CD4-positive, alpha-beta T cell treated with Interleukin-17A for 4 hours (primary cell): ENCODE measurements at places on chromosomes 4 and X.
A peak's percentile ranks its signal among the peaks of the same experiment; 100 is the strongest.

DNA sequence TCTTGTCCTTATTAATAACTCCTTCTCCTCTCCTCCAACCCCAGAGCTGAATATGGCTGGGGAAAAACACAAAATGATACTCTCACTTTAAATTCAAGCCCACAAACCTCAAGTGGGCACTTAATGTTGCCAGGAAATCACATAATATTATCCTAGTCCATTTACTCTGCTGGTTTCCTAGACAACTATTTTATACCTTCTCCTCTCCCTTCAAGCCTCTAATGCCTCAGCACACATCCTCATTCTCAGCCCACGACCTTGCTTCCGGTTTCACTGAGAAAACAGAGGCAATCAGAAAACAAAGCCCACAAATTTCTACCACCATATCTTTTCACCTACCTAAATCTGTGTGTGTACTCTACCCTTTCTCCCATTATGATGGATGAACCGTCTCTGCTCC is 12.1 kb upstream of the CLCN5 start:
- DNase-seq, result no peak

GRCh38 chr4:107897823-107898222 is 33.5 kb upstream of the CYP2U1 start:
- no peak for DNase-seq

DNA sequence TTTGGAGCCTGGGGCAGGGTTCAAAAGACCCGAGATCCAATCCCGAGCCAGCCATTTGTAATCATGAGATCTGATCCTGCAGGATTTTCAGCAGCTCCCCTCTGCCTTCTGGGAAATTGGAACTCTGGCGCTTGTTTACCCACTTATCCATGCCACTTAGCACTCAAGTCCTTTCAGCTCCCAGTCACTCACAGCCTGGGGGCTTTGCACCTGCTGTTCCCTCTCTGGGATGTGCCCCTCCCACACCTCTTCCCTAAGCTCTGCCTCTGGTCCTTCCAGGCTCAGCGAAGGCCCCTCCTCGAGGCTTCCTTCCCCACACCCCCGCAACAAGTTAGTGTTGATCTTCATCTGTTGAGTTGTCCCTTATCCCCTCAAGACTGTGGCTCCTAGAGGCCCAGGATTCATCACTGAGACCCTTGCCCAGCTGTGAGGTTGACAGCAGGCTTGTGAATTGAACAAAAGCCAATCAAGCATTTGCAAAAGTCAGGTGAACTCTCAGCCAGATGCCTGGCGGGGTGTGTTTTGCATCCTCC is 99.1 kb upstream of the AFAP1 start:
- DNase-seq, result no peak

- DNase-seq, result no peak
These were observed 91.4 kb upstream of the TTC29 start for GRCh38 chr4:147037069-147037468.

DNA sequence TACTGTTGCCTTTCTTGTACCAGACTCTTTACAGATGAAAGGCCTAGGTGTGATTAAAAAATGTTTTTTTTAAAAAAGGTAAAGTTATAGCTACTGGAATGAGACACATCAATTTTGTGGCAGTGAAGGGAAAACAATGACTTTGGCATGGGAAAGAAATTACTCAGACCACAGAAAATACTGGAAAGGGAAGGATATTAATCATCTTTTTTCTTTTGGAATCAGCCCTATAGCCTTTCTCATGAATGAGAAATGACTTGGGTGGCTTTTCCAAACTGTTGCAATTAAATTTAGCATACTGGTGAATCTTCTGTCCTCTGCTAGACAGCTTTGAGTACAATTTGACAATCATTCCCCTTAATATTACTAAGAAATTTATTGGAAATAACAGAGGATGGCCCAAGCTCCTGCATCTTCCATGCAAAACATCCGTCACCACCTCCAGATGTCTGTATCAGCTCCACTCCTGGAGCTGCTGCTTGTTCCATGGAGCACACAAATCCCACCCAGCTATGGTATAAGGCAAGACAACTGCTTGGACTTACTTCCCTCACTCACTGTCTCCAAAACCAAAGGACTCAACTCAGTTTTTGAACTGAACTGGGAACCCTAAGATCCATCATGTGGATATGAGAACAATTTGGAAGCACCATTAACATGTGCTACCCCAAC is 97.6 kb upstream of the ARSJ start:
- DNase-seq, result no peak

DNA sequence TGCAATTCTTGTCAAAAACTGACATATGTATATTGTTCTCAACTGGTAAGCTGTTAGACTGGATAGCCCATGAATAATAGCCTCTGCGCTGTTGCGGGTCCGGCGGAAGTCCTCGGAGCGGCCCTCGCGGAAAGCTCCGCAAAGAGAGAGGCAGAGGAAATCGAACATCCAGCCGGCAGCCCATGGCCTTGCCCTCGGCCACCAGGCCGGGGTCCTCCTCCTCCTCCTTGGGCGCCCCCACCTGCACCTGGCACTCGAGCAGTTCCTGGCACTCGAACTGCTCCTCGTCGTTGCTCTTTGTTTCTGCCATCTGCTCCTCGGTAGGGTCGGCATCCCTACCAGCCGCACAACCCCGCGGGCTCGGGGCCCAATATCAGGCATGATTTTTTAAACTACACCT is 1176.3 kb downstream of the PCDH18 start:
- no peak for DNase-seq

- DNase-seq, result no peak
These were observed 18.5 kb downstream of the ADRA2C start for GRCh38 chr4:3784454-3785291.

DNA sequence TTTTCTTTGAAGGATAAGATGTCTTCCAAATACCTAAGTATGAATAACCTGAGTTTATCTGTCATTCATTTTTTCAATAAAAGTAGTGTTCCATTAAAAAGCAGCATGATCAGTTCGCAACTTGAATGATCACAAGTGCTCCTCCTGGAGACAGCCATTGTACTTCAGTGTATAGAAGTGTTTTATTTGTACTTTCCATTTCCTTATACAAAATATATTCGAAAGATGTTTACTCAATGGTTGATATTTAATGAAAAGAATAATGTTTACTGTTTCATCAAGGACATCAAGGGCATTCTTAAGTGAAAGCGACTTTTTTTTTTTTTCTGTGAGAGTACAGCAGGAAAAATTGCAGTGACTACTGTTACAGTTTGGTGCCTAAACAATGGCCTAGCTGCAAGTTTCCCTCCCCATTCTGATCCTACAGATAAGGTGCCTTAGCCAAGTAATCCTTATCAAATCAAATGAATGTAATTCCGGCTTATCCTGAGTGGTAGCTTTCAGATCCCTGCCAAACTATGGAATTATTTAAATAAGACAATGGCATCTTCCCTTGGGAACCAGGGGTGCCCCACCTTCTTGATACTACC is 69.0 kb upstream of the IL15 start:
- no peak for DNase-seq

- DNase-seq, result no peak
These were observed 76.7 kb downstream of the CPEB2 start for GRCh38 chr4:15078682-15079642.

- DNase-seq, result peak; percentile 18
These were observed 6.9 kb upstream of the CLOCK start for GRCh38 chr4:55553441-55554201.

- no peak for DNase-seq
These were observed 1851.1 kb upstream of the IGFBP7 start for GRCh38 chr4:58961283-58961682.

- DNase-seq, result no peak
These were observed 7.0 kb upstream of the TLR3 start for GRCh38 chr4:186061921-186062320.

DNA sequence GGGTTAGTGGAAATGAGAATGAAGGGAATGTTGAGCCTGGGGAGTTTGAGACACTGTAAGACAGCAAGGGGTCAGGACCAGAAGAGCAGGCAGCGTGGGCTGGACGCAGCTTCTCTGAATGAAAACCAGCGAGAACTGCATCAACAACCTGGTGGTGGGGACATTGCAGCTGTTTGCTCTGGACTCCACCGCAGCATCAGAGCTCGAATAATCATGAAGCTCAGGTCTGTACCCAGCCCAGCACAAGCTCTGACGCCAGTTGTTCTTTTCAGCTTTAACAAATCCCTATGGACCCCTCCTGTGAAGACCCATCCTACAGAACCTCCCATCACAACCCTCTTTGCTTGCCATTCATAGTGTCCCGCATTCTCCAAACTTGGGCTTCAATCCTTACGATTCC is 106.8 kb upstream of the PNPLA4 start:
- DNase-seq, result no peak

DNA sequence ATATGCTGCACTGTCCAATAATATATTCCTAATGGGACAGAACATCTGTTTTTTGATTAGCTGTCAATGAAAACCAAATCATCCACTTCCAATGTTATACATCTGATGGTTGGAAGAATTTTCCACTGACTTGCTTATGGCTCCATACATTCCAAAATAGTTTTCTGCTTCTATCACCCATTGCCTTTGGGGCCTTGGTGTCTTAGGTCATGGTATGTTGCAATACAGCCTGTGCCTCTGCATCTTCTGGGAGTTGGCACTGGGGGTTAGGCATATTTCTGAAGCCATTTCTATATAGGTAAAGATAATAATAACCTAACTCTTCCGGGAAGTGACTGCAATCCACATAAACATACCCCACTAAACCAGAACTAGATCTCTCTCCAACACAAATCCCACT is 53.2 kb upstream of the NR3C2 start:
- no peak for DNase-seq

DNA sequence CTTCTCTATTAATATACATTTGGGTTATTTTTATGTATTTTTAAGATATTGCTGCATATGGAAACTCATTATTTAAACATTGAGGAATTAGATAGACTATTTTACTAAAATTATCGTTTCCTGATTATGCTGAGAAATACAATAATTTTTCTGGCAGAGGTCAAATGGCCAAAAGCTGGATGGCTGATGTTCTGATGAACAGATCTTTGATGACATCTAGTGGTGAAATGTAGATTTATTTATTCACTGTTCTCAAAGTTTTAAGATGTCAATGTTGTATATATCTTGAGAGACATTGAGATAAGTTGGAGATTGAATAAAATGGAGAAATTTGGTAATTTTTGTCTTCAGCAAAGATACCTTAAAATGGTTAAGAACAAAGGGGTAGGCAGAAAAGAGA is 96.2 kb downstream of the UGT8 start:
- no peak for DNase-seq

GRCh38 chr4:78922207-78922606 is 17.0 kb downstream of the PAQR3 start:
- DNase-seq, result no peak

DNA sequence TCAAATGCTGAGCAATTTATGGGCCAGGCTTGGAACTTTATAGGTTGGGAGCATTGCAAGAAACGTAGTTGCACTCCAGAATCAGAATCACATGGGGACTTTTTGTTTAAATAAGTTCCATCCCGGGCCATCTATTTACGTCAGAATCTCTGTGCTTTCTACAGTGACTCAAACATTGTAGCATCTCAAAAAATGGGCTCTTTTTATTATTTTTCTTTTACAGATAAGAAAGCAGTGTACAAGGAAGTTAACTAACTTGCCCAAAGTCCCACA is 10.2 kb downstream of the CC2D2A start:
- DNase-seq, result no peak

GRCh38 chr4:170853422-170854021 is 763.8 kb upstream of the AADAT start:
- DNase-seq, result no peak

DNA sequence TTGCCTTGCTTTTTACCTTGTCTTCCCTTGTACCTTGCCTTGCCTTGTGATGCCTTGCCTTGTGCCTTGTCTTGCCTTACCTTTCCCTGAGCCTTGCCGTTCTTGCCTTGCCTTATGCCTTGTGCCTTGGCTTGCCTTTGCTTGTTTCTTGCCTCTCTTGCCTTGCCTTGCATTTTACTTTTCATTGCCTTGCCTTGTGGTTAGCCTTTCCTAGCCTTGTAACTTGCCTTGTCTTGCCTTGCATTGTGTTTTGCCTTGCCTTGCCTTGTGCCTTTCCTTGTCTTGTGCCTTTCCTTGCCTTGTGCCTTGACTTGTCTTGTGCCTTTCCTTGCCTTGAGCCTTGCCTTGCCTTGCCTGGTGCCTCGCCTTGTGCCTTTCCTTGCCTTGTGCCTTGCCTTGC is 84.6 kb downstream of the TAB3 start:
- DNase-seq, result no peak

GRCh38 chr4:26073886-26074560 is 160.0 kb downstream of the SMIM20 start:
- no peak for DNase-seq

DNA sequence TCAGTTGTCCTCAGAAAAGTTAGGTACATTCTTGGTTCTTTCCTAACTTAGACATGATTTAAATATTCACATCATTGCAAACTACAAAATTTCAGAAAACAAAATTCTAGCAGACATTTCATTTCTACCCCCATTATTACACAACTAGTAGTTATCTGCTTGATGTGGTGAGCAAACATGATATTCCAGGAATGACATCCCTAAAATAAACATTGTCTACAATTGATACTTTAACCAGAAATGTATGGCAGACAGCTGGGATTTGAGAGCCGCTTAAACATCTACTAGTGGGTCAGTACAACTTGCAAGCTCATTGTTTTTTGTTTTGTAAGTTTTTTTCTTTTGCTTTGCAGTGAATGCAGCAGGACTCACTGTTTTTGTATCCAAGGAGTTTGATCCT is 32.1 kb upstream of the AMBN start:
- no peak for DNase-seq

- DNase-seq, result no peak
These were observed 47.5 kb downstream of the NKX6-1 start for GRCh38 chr4:84451546-84451945.

- DNase-seq, result no peak
These were observed 48.0 kb upstream of the PDLIM5 start for GRCh38 chr4:94403751-94404150.

- DNase-seq, result no peak
These were observed 4.3 kb upstream of the WDR13 start for GRCh38 chrX:48592971-48593370.

- DNase-seq, result no peak
These were observed 1450.6 kb upstream of the IGFBP7 start for GRCh38 chr4:58560736-58561135.

DNA sequence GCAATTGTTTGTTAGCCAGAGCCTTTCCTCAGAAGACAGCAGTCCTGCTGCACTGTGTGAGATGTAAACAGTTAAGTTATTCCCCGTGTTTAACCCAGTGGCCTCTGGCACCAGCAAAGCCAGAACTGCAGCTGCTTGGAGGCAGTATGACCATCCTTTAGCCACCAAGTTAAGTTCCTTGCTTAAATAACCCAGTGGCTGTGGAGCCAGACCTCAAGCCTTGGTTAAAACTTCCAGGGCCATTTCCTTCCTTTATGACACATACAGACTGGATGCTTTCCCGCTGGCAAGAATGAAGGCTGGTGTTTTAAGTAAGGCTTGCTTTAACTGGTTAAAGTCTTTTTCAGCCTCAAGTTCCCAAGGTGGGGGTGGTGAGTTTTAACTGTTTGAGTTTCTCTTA is 379.8 kb downstream of the DCAF12L2 start:
- DNase-seq, result no peak
